ENCODE measurements at places on chromosomes 12 and 14. TPM values are rescaled to one million over a fixed set of nuclear protein-coding genes. Genes with fewer than 3 reads are reported as not detected.

- no peaks in the 10 kb centered on the region for H3K36me3 ChIP-seq
- H3K27me3 ChIP-seq, result no peaks in the 10 kb centered on the region
- peaks cover 10% of the 10 kb centered on the region for H3K4me1 ChIP-seq
- H3K4me3 ChIP-seq, result no peak overlapping the region
- DNase-seq, result no peak
Observed at GRCh38 chr14:60643141-60643462, 6.2 kb downstream of the SIX1 start.

GRCh38 chr12:57006809-57007475, 596 bp upstream of the ZBTB39 start:
- peak overlapping the region; percentile 22 for H3K4me3 ChIP-seq
- H3K4me1 ChIP-seq, result peaks cover 14% of the 10 kb centered on the region
- DNase-seq, result no peak
- no peaks in the 10 kb centered on the region for H3K27me3 ChIP-seq

GRCh38 chr14:75565056-75565455, 13.4 kb upstream of the FLVCR2 start:
- H3K27ac ChIP-seq, result no peak overlapping the region
- no peaks in the 10 kb centered on the region for H3K36me3 ChIP-seq
- no peak overlapping the region for H3K4me3 ChIP-seq
- no peak for DNase-seq
- H3K27me3 ChIP-seq, result no peaks in the 10 kb centered on the region

GRCh38 chr12:86663173-86663572, 407.0 kb upstream of the MGAT4C start:
- H3K4me1 ChIP-seq, result no peaks in the 10 kb centered on the region
- no peak for DNase-seq
- no peaks in the 10 kb centered on the region for H3K27me3 ChIP-seq
- H3K36me3 ChIP-seq, result no peaks in the 10 kb centered on the region
- H3K4me3 ChIP-seq, result no peak overlapping the region

GPR65 gene
- not detected for total RNA-seq

GRCh38 chr14:72549854-72550253, 344.0 kb downstream of the DPF3 start:
- H3K36me3 ChIP-seq, result no peaks in the 10 kb centered on the region
- DNase-seq, result no peak
- no peaks in the 10 kb centered on the region for H3K4me1 ChIP-seq
- no peak overlapping the region for H3K4me3 ChIP-seq
- no peak overlapping the region for H3K27ac ChIP-seq
- H3K27me3 ChIP-seq, result peaks cover 2% of the 10 kb centered on the region

KRT3 gene
- not detected for total RNA-seq

GRCh38 chr14:63134801-63135200, 69.4 kb upstream of the RHOJ start:
- no peak overlapping the region for H3K27ac ChIP-seq
- no peak for DNase-seq
- no peak overlapping the region for H3K4me3 ChIP-seq
- no peaks in the 10 kb centered on the region for H3K4me1 ChIP-seq
- H3K27me3 ChIP-seq, result no peaks in the 10 kb centered on the region

CCDC177 gene
- total RNA-seq, result not detected

OR4E1 gene
- total RNA-seq, result not detected

DNA sequence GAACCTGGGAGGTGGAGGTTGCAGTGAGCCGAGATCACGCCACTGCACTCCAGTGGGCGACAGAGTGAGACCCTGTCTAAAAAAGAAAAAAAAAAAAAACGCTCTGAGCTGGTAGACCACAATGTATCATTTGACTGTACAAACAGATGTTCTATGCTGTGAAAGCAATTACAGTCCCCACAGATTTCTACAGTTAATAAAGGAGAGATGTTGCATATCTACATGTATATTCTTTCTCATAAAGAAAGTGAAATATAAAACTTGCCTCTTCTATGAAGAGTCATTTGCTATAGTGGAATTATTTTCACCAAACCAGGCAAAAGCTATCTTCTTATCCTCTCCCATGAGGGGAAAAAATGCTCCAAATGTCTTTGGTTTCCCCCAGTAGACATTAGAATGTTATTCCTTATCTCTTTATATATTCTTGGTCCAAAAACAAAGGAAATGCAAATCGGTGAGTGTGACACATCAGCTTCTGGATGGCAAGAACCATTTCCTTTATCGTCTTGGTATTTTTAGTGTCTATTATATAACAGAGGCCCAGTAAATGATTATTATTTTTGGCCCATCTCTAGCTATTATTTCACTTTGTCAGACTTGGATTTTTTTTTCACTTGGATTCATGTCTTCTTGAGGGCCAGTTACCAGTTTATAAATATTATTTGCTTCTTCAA, 230.4 kb downstream of the SSPN start:
- H3K4me3 ChIP-seq, result no peak overlapping the region
- no peak for DNase-seq
- H3K27me3 ChIP-seq, result no peaks in the 10 kb centered on the region
- no peaks in the 10 kb centered on the region for H3K36me3 ChIP-seq

COL2A1 gene
- 1.4 TPM for total RNA-seq

DNA sequence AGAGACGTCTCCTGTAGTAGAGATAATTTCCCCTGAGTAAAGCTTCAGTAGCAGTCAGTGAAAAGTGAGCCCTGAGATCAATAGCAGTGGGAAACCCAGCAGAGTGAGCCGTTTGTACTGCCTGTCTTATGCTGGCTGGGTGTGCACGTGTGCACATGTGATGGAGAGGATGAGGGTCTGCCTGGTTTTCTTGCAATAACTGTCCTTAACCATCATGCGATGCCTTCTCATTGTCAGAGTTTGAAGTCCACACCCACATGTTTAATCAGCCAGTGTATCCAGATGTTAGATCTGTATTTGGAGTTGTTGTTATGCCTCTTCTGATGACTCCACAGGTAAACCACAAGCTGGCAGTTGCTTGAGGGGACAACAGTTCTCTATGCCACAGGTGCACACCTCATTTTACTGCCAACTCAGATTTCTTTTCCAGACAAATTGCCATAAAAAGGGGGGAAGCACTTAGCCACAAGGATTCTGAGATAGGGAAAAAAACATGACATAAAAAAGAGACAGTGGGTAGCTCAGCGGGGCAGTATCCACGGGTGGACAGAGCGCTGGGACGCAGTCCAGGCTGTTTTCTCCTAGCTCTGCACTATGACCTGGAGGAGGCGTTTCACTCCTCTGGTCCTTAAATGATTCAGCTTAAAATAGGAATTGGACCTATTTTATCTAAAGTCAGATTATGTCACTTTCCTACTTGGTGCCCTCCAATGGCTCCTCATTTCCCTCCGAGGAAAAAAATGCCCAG, 192.3 kb downstream of the ANO6 start:
- no peaks in the 10 kb centered on the region for H3K27me3 ChIP-seq
- H3K4me3 ChIP-seq, result no peak overlapping the region
- H3K4me1 ChIP-seq, result no peaks in the 10 kb centered on the region
- H3K27ac ChIP-seq, result no peak overlapping the region

NGB gene
- not detected for total RNA-seq

DNA sequence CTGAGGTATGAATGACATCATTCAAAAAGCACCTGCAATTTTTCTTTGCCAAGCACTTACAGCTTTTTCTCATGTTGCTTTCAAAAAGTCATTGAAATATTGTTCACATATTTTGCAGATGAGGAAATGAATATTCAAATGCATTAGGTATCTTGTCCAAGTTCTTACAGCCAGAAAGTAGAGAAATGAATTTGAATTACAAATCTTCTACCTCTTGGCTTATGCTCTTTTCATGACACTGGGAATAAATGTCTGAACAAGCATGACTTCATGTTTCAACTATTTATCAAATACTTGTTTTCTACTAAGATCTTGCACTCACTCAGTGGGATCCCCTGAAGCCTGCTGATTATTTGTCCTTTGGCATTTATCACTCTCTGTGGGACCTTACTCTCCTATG, 267.2 kb upstream of the BTG1 start:
- no peak overlapping the region for H3K27ac ChIP-seq
- no peaks in the 10 kb centered on the region for H3K27me3 ChIP-seq
- no peak for DNase-seq
- no peaks in the 10 kb centered on the region for H3K4me1 ChIP-seq

DNA sequence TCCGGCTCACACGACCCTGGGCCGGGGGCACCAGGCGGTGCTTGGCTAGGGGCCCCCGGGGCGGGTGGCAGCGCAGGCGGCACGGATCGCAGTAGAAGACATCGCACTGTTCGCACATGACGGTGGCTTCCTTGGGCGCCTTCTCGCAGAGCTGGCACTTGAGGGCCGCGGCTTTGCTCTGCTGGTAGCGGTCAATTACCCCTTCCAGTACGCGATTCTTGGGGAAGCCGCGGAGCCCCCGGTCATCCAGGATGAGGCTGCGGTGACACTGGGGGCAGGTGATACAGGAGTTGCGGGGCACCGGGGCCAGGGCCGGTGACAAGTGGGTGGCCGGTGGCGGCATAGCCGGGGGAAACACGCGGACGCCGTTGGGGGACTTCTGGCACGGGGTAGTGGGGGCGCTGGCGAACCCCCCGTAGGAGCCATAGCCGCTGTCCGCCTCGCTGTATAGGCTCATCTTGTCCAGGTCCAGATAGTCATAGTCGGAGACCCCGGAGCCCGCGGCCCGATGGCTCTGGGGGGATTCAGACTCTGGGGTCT, 553 bp downstream of the TRIM9 start:
- no peaks in the 10 kb centered on the region for H3K4me1 ChIP-seq
- DNase-seq, result no peak
- H3K36me3 ChIP-seq, result no peaks in the 10 kb centered on the region
- H3K27ac ChIP-seq, result no peak overlapping the region
- peaks cover 6% of the 10 kb centered on the region for H3K27me3 ChIP-seq
- H3K4me3 ChIP-seq, result peak overlapping the region; percentile 64

- no peaks in the 10 kb centered on the region for H3K36me3 ChIP-seq
- H3K27ac ChIP-seq, result no peak overlapping the region
- H3K4me1 ChIP-seq, result no peaks in the 10 kb centered on the region
- H3K27me3 ChIP-seq, result no peaks in the 10 kb centered on the region
- DNase-seq, result no peak
Observed at GRCh38 chr12:65364046-65364445, 85.6 kb downstream of the MSRB3 start.

NFE2 gene
- 0.26 TPM for total RNA-seq

DNA sequence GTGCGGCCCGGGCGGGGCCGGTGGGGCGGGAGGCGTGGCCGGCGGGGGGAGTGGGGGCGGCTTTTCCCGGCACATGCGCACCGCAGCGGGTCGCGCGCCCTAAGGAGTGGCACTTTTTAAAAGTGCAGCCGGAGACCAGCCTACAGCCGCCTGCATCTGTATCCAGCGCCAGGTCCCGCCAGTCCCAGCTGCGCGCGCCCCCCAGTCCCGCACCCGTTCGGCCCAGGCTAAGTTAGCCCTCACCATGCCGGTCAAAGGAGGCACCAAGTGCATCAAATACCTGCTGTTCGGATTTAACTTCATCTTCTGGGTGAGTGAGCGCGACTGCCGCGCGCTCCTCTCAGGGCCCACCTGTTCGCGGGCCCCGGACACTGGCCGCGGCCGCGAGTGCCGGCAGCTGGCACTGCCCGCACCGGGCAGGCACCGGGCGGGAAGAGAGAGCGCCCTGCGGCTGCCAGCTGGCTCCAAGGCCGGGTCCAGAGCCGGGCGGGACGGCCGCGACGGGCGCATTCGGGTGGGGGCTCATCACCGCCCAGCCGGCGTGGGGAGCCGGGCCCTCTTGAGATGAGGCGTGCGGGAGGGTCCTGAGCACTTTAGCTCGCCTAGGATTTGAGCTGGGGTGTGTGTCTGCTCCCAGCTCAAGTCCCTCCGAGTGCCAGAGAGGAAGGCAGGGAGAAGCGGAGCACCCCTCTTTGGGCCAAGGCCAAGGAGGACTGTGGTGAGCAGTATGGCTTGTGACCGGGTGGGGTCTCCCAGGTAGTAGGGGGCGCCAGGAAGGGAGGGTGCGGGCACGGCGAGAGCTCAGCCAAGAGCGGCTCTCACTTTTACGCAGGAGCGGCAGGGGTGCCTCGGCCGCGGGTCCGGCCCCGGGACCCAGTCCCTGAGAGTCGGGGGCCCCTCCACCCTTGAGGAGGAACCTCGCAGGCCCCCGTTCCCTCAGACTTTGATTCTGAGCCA, at the start of gene CD9:
Gene CD9 (plus strand): TSS at position 145 of the 957 bp plus-strand sequence. CDS start 100 bp downstream, at position 245.
- peak within 1 kb of the TSS; percentile 89 for H3K27ac ChIP-seq
- peak within 1 kb of the TSS; percentile 82 for H3K4me3 ChIP-seq
- no peaks in the 10 kb centered on the region for H3K27me3 ChIP-seq
- no peak for DNase-seq
- H3K36me3 ChIP-seq, result no peaks in the 10 kb centered on the region

IFNG gene
- total RNA-seq, result 0.33 TPM

ACYP1 gene
- total RNA-seq, result 21.3 TPM

NABP2 gene
- total RNA-seq, result 99.6 TPM

DNA sequence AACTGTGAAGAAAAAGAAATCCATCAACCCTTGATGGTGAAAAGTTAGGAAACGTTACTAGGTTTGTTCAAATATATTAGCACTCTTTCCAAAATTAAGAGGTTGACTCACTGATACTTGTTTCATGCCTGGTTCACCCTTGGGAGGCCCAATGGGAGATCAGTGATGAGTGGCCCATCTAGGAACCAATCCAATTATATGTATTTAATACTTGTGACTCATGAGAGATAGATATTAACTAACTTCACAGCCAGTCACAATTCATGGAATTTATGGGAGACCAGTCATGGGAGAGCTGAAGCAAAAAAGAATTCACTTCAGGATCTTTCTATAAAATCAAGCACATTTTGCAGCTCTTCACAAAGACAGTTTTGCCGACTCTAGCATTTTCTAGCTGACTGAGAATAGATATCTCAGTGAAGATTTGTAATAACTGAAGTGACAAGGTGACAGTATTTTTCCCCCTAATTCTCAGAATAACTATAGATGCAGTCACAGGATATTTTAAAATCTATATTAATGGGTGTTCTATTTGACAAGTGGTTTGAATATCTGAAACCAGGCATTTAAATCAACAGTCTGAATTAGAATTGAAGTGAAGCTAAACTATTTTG, 230.2 kb downstream of the EPS8 start:
- no peak overlapping the region for H3K27ac ChIP-seq
- no peaks in the 10 kb centered on the region for H3K4me1 ChIP-seq
- no peak for DNase-seq
- no peak overlapping the region for H3K4me3 ChIP-seq

GRCh38 chr14:39264558-39264957, 30.8 kb downstream of the MIA2 start:
- no peak overlapping the region for H3K27ac ChIP-seq
- no peaks in the 10 kb centered on the region for H3K27me3 ChIP-seq
- peaks cover 13% of the 10 kb centered on the region for H3K4me1 ChIP-seq
- no peaks in the 10 kb centered on the region for H3K36me3 ChIP-seq

GRCh38 chr12:13538136-13538535, 341.6 kb downstream of the EMP1 start:
- H3K27ac ChIP-seq, result no peak overlapping the region
- DNase-seq, result no peak
- H3K4me3 ChIP-seq, result no peak overlapping the region
- H3K4me1 ChIP-seq, result no peaks in the 10 kb centered on the region
- H3K27me3 ChIP-seq, result no peaks in the 10 kb centered on the region

VAMP1 gene
- 11.2 TPM for total RNA-seq

- peaks cover 26% of the 10 kb centered on the region for H3K36me3 ChIP-seq
- H3K27me3 ChIP-seq, result no peaks in the 10 kb centered on the region
- H3K4me1 ChIP-seq, result peaks cover 36% of the 10 kb centered on the region
- no peak for DNase-seq
- peak overlapping the region; percentile 100 for H3K27ac ChIP-seq
- H3K4me3 ChIP-seq, result peak overlapping the region; percentile 79
Observed at GRCh38 chr12:76028571-76029277, 2.9 kb downstream of the PHLDA1 start.

- no peaks in the 10 kb centered on the region for H3K4me1 ChIP-seq
- H3K27me3 ChIP-seq, result no peaks in the 10 kb centered on the region
- DNase-seq, result no peak
- H3K27ac ChIP-seq, result no peak overlapping the region
- H3K36me3 ChIP-seq, result no peaks in the 10 kb centered on the region
- H3K4me3 ChIP-seq, result no peak overlapping the region
Observed at GRCh38 chr12:24195063-24195462, 245.6 kb upstream of the SOX5 start.

TMPRSS12 gene
- total RNA-seq, result not detected

Data from Panc1 (cell line).